ENCODE measurements at places on chromosomes 1 and 21. TPM values are rescaled to one million over a fixed set of nuclear protein-coding genes. Genes with fewer than 3 reads are reported as not detected.

The UMODL1 gene
- not detected for total RNA-seq

The SDHC gene
- 92.9 TPM for total RNA-seq

GRCh38 chr1:32915766-32916706 lies 14.8 kb upstream of the TMEM54 start:
- no peak for DNase-seq

- no peak for DNase-seq
These were observed 347.2 kb downstream of the NPHP4 start for GRCh38 chr1:5645135-5645399.

DNA sequence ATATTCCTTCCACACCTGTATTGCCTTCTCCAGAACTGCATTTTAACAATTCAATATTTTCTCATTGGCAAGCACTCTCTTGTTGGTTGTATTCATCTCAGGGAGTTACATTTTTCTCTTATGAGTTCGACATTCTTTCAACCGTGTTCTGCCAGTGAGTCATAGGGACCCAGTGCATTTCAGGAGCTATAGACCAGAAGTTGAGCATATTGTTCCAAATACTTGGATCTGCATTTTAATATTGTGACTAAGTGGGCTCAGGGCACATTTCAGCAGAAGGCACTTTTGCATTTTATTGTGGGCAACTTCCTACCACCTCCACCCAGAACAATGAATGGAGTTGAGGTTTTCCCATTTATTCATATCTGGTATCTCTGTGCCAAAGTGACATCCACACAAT lies 132.8 kb downstream of the TNFSF18 start:
- peak; percentile 92 for DNase-seq

DNA sequence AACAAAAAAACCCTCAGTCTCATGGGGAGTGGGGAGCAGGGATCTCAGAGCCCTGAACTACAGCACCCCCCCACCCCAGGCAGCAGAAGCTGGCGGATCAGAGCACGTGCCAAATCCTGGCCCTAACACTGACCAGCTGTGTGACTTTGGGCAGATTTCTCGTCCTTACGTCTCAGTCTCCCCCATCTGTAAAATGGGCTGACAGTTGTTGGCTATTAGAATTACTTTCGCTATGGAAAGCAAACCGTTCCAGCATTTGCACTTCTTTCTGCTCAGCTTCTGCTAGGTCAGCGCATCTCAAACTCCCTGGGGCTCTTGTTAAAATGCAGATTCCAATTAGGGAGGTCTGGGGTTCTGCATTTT lies 15.5 kb downstream of the TNFRSF8 start:
- DNase-seq: no peak

DNA sequence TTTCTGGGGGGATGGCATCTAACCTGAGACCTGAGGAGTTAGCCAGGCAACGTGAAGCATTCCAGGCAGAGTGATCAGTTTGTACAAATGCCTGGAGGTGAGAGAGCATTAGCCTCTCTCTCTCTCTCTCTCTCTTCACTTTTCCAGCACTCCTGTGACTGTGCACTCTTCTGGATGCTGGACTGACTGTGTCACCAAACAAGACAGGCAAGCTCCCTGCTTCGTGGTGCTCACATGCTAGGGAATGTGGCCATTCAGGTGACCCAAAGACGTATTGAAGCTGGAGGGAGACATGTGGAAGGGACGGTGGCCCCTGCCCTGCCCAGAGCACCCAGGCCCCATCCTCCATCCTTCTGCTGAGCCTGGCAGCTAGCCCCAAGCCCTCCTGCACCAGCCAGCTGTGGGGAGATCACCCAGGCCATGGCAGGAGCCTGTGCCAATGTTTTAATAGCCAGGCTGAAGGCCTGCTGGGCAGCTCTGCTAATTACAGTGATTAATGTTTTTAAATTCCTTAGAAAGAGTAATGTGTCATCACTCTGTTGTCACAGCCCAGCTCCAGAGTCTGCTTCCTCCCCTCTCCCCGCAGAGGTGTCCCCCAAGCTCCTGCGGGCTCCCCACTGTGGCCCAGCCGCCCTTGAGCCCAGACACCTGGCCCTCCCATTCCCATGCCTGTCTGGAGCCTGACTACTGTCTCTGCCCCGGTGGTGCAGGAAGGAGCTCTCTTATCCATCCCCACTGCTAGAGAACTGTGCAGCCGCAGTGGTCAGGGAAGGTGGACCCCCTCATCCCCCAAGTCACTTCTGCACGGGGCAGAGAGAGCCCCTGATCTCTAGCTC lies 48.9 kb downstream of the UBIAD1 start:
- DNase-seq: no peak

Measured in glomerular endothelial cell (primary cell).